Left hindlimb (tissue), 1 donor: ENCODE measurements at places on chromosomes 5 and 9.

- peak; percentile 42 for DNase-seq
Measured at GRCh38 chr9:71638627-71639026, 129.7 kb downstream of the CEMIP2 start.

GRCh38 chr9:31733166-31733565, 651.3 kb upstream of the ACO1 start:
- no peak for DNase-seq

- no peak for DNase-seq
Measured at GRCh38 chr9:94111446-94111845, 27.2 kb downstream of the PTPDC1 start.

GRCh38 chr5:61449804-61450492, 117.9 kb downstream of the ZSWIM6 start:
- DNase-seq, result no peak

GRCh38 chr5:14323466-14323865, 180.3 kb downstream of the TRIO start:
- no peak for DNase-seq

- DNase-seq, result no peak
Measured at GRCh38 chr5:150311015-150311692, 8.4 kb upstream of the ARSI start.

- DNase-seq, result no peak
Measured at GRCh38 chr9:6997330-6997729, 239.6 kb downstream of the KDM4C start.

DNA sequence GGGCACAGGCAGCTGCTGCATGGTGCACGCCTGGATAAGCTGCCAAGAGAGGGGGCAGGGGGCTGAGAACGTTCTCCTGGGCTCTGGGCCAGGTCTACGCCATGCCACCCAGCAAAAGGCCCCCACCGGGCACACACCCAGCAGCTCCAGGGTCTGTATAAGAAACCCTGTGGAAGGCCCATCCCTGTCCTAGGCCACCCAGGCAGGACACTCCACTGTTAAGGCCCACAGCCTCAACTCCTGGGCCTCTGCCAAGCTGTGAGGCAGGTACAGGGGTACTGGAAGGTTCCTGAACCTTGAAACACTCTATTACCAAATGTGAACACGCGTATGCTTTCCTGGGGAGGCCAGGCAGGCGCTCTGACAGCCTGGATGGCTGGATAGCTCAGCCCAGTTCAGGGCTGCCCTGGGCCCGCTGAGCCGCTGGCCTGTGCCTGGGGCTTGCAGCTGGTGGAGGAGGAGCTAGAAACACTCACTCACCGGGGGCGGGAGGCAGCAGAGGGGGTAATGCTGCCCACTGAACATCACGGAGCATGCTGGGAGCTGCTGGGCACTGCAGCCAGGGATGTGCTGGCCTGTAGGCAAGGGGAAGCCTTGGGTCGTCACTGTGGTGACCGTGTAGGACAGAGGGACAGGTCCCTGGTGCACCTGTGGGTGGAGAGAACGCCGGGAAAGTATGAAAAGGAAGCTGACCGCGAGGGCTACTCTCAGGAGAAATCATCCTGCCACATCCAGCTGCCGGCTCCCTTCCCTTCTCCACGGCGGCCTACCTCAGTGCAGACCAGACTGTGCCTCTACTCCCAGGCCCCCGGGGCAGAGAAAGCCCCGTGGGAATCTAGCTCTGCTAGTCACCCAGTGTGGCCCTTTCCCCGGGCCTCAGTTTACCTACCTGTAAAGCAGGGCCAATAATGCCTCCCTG, 6.0 kb downstream of the RNF44 start:
- DNase-seq, result peak; percentile 72

- no peak for DNase-seq
Measured at GRCh38 chr5:60463179-60463868, 236.6 kb downstream of the DEPDC1B start.

GRCh38 chr5:39223565-39224156, 4.3 kb upstream of the FYB1 start:
- DNase-seq, result no peak

DNA sequence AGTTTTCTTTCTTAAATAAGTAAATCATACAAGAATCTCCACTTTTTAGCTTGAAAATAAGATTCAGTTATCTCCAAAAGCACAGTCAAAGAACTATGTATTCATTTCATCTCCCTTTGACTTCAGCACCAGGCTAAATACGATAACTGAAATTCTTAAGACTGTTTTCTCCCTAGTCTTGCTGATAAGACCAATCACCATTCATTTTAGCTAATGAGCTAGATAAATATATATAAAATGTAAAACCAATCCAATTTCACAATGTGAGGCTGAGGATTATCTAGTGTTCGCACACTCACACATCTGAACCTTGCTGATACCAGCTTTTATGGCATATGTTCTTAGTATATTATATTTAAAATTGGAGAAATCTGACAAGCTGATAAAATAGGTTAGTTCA, 17.3 kb upstream of the ZNF622 start:
- no peak for DNase-seq

- no peak for DNase-seq
Measured at GRCh38 chr5:28548856-28549255, 1510.5 kb upstream of the CDH9 start.

DNA sequence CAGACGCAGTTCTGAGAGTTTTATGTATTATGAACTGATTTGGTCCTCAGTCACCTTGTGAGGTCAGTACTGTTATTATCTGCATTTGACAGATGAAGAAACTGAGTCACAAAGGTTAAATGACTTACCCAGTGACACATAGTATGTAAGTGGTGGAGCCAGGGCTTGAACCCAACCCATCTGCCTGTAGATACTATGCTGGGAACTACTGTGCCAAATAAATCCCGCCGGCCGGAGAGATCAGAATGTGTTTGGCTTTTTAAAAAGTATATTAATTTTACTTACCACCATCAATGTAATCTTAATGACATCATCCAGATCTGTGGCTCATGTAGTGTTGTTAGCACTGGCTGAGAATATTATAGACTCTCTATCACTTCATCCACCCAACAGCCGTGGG, 80.8 kb downstream of the ZNF618 start:
- DNase-seq, result no peak

DNA sequence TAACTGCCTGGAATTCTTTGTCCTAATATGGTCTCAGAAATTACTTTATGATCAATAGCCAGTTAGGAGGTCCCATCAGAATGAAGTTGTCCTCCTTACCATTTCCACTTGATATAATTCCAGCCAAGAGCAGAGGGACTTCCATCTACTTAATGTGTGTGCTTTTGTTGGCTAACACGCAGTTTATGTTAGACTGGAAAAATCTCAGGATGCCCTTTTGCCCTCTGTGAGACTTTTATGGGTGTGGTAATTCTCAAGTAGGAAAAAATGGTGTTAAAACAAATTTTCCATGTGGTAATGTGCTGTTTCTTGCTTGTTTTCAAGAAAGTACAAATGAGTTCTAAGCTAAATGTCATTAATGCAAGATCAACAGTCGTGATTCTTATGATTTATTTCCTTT, 327.1 kb downstream of the MTRR start:
- DNase-seq, result no peak

DNA sequence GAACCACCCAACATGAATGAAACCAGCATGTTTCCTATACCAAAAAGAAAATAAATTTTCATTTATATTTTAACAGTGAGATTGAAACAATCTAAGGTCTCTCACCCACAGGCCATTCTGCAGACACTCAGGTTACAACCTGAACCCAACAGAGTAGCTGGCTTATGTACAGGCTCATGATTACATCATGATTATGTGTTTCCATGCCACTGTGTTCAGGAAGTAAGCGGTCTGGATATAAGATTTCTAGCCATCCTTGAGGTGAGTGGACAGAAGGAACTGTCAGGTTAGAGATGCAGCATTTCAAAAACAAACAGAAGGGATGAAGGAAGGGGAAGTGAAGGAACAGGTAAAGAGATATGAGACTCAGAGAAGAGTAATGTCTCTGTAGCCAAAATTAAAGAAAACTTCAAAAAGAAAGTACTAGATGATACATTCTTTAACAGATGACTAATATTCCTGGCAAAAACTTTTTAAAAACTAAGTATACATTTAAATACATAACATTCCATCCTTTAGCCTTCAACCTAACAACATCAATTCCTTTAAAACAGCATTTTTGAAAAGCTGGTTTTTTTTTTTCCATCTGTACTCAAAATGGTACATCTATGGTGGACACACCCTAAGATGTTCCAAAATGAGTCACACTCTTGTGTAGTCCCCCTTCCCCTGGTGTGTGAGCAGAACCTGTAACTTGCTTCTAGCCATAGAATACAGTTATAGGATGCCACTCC, 119.8 kb downstream of the LPAR1 start:
- DNase-seq, result no peak

DNA sequence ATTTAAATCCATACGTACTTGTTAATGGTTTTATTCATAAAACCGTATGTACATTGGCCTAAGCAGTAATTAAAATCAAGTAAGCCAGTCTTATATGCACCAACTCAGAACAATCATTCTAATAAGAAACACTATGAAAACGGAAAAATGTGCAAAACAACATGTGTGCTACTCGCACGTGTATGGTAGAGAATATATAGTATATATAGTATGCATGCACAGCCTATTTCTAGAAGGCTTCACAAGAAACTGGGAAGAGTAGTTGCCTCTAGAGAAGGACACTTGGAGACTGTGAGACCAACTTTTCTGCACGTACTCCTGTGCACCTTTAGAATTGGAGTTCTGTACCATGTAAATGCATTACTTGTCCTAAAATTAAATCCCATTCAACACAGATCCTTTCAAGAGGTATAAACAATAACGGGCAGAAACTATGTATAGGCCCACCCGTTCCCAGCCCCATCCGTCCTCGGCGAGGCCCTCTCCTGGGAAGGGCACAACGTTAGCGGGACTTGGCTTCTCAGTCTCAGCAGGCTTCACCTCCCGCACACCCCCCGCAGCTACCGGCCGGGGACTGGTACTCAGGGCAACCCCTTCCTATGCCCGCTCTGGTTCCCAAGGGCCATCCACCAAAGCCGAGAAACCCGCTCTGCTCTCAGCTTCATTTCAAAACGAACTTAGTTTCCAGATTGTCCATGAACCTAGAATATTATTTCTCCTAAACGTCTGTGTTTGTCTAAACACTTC, 2.0 kb downstream of the CDC14B start:
- DNase-seq, result peak; percentile 34

DNA sequence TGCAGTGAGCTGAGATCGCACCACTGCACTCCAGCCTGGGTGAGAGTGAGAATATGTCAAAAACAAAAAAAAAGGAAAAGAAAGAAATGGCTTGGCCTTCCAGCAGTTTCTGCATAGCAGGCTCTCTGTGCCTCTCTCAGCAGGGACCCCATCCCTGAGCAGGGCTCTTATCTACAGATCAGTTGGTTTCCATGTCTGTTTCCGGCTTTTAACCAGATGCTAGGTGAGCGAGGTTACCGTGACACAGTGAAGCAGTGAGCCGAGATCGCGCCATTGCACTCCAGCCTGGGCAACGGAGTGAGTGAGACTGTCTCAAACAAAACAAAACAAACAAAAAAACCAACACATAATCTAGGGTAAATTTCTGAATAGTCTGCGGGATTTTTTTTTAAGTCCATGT, 51.4 kb downstream of the COL5A1 start:
- DNase-seq, result peak; percentile 2

DNA sequence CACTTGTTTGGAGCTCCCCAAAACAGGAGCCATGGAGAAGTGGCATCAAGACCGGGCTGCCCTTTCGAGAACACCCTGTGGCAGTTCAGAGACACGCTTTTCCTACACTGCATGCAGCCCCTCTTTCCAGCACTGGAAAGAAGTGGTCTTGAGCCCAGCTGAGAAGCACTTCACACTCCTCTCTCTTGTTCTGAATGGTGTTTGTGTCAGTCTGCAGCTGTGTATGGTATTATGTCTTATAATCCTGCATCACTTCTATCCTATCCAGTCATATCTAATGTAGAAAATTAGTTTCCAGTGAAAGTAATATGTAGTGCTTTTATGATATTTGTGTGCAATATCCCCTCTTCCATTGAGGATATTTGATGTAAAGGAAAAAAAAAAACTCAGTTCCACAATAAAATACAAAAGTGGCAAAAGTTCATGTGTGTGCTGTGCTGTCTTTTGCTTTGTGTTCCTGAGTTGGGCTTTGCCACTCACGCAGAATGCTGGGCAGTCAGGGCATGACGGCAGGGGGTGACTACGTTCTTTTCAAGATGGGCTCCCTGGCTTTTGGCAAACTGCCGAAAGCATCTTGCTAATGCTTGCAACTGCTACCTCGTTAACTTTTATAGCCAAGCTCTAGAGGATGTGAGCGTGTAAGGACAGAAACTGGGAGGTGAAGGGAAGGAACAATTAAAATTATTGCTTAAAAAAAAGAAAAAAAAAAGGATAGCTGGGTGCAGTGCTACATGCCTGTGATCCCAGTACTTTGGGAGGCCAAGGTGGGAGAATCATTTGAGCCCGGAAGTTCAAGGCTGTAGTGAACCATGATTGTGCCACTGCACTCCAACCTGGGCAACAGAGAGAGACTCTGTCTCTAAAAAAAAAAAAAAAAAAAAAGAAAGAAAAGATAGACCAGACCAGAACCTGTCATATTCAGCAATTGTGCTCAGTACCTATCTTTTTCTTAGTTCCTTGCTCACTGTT, 102.2 kb downstream of the MAP1B start:
- DNase-seq, result no peak

- DNase-seq, result no peak
Measured at GRCh38 chr5:103428923-103429322, 133.7 kb downstream of the NUDT12 start.

DNA sequence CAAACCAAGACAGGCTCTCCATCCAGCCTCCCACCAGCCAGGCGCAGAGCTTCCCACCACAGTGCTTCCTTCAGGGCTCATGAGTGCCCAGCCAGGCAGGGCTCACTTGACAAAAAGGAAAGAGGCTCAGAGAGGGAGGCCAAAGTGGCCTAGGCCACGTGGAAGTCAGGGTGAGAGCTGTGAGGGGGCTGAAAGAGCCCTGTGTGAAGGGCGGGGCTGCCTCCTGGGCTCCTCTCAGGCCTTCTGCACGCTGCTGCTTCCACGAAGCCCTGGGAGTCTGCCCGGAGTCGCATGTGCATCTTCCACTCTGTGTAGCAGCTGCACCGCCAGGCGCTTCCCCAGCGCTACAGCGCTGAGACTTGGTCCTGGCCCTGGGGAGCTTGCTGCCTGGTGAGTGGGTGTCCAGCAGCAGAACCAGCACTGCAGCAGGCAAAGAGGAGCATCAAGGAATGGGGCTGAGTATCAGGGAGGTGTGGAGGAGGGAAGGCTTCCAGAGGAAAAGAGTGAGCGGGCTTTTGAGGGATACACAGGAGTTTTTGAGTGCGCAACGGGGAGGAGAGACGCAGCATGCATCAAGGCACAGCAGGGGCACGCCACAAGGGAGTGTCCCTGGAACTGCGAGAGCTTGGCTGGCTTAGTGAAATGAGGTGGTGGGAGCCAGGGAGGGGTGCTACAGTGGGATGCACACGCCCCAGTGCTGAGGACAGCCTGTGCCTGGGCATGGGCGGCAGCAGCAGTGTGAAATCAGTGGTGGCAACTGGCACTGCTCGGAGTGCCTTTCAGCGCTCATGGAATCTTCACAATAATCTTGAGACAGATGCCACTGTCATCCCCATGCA, 178.0 kb downstream of the GAPVD1 start:
- no peak for DNase-seq

DNA sequence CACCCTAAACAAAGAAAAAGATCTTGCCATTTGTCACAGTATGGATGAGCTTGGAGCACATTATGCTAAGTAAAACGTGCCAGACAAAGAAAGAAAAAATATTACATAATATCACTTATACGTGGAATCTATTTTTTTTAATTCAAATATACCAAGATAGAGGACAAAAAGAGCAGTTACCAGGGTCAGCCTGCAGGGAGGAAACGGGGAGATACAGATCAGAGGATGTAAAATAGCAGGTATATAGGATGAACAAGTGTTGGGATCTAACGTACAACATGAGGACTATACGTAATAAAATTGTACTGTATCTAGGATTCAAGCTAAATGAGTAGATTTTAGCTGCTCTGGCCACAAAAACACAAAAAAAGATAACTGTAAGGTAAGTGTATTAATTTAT, 247.5 kb downstream of the TMEM161B start:
- no peak for DNase-seq
